ENCODE measurements at places on chromosomes 2 and 18.

- DNase-seq: peak; percentile 88
These were observed 29.5 kb downstream of the PAX8 start for GRCh38 chr2:113248997-113249770.

DNA sequence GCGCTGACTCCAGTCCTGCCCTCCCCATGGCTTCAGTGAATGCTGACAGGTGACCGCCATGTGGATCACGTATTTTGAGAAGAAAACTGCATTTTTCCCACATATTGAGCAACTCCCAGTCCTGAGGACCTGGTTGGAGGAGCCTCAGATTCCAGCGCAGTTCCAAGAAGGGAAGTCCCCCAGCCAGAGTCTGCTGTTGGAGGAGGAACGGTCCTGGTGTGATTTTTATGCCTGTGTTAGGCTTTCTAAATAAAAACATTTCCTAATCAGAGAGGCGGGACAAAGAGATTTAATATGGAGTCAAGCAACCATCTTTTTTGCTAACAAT is 32.3 kb upstream of the COL6A3 start:
- no peak for DNase-seq

DNA sequence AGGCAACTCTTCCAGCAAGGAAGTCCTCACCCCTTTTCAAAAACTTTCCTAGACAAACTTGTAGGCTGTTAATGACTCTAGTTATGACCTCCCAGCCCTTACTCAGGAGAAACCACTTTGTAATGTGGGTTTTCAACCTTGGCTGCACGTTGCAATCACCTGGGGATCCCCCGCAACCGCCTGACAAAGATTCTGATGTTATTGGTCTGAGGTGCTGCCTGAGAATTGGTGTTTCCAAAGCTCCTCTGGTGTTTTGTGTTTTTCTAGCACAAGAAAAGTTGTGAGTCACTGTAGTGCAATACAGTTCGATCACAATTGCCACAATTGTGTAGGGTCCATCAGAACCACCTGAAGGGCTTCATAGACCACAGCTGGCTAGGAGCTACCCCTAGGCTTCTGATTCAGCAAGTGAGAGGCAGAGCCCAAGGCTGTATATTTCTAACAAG is 121.6 kb downstream of the SP100 start:
- peak; percentile 69 for DNase-seq

GRCh38 chr18:48782381-48782861 is 168.3 kb downstream of the SMAD7 start:
- DNase-seq: no peak

- no peak for DNase-seq
These were observed 164.5 kb downstream of the HAUS1 start for GRCh38 chr18:46268671-46269070.

- DNase-seq: no peak
These were observed 101.1 kb upstream of the RAB12 start for GRCh38 chr18:8507915-8508705.

GRCh38 chr2:118065921-118066511 is 22.3 kb upstream of the INSIG2 start:
- no peak for DNase-seq

DNA sequence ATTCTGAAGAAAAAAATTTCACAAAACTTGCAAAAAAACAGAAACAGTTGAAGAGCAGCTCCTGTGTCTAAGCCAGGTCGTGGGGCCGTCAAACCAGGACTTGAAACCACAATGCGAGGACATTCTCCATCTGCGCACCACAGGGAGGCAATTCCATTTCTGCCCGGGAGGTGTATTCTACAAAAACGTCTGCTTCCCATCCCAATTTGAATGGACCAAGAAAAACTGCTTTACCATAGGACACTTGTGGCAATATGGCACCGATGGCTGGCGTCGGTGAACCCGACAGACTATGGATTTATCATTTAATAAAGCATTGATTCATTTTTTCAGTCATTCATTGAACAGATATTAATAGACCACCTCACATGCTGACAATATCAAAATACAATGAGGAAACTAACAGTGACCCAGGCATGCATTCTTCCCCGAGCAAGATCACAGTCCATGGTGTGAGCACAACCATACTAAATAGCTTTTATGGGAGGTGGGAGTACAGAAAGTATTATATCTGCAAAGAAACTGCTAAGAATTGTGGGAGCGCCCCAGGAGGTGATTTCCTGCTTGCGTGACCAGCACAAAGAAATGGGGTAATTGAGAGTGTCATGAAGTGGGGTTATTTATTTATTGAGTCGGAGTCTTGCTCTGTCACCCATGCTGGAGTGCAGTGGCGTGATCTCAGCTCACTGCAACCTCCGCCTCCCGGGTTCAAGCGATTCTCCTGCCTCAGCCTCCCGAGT is 10.5 kb upstream of the ZAP70 start:
- no peak for DNase-seq

DNA sequence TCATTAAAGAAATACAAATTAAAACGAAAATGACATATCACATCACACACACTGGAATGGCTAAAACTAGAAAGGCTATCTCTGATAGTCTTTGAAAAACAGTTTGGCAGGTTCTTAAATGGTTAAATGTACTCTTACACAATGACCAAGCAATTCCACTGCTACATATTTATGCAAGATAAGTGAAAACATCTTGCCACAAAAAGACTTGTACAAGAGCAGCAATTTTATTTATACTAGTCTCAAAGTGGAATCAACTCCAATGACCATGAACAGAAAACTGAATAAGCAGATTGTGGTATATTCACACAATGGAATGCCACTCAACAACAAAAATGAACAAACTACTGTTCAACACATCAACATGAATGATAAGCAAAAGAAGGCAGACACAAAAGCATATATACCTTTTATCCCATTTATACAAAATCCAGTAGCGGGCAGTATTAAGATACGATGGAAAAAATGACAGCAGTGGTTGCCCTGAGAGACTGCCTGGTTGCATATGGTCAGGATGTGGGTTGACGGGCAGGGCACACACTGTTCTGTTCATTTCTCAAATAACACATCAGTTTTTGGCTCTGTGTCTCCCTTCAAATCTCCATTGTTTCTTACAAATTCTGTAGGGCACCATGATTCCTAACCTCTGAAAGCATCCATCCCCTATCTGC is 25.4 kb downstream of the SP100 start:
- peak; percentile 59 for DNase-seq

- DNase-seq: no peak
These were observed 5.9 kb downstream of the OTOF start for GRCh38 chr2:26471766-26472706.

DNA sequence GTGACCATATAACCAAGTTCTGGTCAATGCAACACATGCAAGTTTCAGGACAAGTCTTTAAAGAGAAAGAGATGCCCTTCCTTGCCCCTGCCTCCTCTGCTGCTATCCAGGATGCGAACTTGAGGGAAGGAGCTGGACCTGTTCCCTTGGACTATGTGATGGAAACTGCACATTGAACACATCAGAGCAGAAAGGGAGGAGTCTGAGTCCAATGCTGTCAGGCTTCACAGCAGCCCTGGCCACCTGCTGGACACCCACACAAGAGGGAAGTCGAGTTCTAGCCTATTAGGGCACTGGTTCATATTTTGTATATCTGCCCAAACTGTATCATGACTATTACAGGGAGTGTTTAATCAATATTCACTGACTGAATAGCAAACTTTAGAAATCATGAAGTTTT is 38.3 kb upstream of the TEX51 start:
- no peak for DNase-seq

DNA sequence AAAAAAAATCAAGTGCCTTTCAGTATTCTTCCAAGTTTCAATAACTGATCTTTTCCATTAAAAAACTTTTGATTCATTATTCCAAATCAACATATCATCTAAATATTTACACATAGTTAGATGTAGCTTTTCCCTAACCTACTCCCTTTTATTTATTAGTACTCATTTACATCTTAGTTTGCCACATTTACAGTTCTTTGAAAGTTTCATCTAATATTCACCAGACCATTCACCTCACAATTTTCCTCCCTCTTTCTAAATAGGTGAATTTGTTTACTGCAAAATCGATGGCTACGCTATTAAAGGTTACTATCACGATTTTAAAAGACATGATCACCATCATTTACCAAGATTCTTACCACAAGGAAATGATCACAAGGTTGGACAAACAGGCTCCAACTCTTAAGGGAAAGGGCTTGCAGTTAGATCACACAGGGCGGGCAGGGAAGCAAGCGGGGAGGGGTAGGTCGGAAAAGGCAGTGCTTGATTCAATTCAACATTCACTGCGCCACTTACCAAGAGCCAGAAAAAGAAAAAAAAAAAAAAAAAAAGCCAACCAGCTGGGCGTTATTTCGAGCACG is 654 bp upstream of the MARCHF7 start:
- no peak for DNase-seq

DNA sequence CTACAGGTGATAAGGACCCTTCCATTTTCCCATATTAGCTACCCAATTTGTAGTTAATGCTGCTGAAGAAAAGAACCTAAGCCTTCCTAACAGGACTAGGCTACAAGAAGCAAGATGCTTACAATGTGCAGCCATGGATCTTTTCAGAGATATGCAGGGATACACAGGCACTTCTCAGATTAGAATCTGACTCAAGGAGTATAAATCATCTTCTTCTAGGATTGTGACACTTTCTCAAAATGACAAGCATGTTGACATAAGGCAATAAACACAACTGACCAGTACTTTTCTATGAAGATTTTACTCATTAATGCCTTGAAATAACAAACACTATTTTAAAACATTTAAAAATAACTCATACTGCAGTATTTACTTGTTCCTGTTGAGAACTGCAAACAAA is 127.9 kb upstream of the ACVR2A start:
- no peak for DNase-seq

DNA sequence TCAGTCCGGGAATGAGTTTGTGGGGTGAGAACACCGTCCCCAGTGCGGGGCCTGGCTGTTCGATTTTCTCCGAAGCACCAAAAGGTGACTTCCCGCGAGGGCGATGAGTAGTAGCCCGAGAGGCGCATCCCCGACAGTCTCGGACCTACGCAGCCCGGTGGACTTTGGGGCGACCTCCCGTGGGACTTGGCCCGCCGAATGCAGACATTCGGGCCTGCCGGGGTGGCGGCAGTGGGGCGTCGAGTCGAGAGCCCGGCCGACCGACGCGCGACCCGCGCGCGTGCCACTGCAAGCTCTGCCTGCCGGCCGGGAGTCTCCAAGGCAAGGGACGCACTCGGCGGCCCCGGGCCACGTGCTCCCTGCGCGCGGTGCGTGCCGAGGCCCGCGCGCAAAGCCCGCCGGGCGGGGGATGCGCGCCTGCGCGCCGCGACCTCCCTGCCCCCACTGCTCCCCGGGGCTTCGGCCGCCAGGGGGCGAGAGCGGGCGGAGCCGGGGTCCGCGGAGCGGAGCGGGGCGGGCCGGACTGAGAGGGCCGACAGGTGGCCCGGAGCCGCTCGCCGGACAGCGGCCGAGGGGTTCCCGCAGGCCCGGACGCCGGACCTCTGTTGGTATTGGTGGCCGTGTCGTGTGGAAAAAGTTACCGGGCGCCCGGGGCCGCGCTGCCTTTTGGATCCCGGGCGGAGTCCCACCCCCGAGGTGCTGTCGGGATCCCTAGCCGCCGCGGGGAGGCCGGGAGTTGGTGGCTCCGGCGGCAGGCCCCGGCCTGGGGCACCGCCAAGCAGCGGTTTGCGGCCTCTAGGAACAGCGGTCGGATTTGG is 1.9 kb downstream of the PTMA start:
- DNase-seq: peak; percentile 91

GRCh38 chr2:85924522-85924921 is 35.7 kb upstream of the ST3GAL5 start:
- no peak for DNase-seq

DNA sequence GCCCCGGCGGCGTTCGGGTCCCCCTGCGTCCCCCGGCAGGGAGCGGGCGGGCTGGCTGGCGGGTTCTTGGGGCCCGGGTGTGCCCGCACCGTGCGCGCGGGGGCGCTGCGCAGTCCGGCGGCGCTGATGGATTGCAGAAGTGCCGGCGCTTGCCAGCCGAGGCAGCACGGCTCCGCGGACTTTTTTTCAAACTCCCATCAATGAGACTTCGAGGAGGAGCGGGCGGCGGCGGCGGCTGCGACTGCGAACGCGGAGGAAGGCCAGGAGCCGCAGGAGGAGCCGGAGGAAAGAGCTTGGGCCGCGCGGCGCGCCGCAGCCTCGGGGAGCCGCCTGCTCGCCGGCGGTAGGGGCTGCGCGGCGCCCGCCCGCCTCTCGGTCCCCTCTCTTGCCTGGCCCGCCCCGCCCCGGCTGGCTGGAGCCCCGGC is at the start of gene GLI2:
Gene GLI2, plus strand, starts transcription at position 123 of the 425 bp plus-strand sequence. CDS start 61,453 bp downstream, outside the sequence.
- DNase-seq: peak; percentile 74

GRCh38 chr2:23589220-23589647 is 204.3 kb downstream of the KLHL29 start:
- DNase-seq: no peak

GRCh38 chr2:73995810-73996209 is 11.1 kb downstream of the TET3 start:
- no peak for DNase-seq

DNA sequence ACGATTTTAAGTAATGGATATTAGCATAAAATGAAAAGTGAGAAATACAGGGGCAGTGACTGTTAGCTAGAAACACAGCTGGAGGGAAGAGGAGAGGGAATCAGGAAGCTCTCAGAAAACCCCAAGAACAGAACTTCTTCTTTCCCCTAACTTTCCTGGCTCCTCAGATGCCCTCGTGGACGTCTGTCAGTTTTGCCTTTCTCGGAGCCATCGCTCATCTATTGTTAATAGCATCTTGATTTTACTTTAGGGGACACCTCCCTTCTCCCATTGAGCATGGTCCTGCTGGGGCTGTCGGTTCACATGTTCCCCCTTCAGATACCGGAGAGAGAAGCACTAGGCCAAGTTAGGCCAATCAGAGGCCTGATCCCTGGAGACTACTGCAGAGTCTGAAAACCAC is 2.3 kb upstream of the PLEK start:
- no peak for DNase-seq

DNA sequence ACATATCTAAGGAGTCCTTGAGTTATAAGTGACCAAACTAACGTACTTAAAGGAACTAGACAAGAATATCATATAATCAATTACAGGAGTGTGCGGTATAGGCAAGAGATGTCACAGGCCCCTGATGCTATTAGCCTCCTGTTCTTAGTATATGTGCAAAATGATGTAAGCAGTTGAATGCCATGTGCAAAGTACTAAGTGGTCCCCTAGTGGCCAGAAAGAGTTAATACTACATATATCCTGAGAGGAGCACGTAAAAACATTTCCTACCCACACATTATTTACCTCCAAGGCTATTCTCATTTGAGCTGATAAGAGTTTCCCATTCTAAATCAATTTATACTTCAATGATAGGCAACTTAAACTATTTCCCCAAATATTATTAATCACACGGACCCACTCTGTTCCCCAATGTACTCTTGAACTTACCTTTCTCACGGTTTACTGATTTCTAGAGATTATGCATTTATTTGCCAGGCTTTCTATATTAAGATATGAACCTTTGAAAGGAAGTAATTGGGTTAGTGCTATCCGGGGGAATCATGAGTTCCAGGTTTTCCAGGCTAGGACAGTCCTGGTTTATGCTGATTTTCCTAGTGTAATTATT is 158.0 kb upstream of the KLHL14 start:
- no peak for DNase-seq
